ENCODE measurements at places on chromosomes 11 and 22.

DNA sequence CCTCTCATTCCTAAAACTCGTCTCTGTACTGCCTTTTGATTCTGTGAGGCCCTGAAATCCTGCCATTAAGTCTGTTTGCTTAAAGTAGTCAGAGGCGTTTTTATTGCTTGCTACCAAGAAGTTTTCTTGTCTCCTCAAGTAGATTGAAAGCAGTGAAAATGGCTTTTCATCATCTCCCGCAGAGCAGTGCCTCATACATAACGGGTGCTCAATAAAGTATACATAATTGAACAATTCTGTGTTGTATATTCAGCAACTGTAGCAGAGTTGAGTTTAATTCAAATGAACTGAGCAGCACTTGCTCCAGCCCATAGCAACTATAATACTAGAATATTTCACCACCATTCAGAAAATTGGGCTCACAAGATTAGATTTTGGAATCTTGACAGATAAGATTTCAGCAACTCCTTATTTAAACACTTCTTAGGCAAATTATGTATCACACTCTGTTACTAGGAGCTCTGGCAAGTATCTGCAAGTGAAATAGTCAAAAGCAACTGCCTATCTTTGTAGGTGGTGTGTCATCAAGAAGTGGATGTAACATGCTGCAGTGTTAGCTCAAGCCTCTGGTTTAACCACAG is 20.0 kb downstream of the FIBIN start:
- no peak for DNase-seq

GRCh38 chr11:104895634-104896033 is 2.6 kb downstream of the CASP12 start:
- no peak for DNase-seq

- DNase-seq = peak; percentile 65
Measured at GRCh38 chr22:25235547-25236290, 16.3 kb downstream of the CRYBB2 start.

DNA sequence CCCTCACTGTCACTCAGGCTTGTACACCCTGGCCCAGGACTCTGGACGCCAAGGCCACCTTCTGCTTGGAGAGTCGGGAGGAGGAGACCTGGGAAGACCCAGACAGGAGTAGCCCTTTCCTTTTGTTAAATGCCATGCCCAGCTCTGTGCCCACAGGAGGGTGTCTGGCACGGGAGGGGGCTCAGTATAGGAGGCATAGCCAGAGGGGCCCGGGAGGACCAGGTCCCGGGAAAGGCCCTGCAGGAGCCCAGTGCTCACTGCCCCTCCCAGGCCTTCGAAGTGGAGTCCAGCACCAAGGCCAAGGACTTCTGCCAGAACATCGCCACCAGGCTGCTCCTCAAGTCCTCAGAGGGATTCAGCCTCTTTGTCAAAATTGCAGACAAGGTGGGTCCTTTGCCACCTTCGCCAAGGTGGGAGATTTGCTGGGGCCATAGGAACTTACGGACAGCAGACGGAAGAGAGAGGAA is 79.0 kb downstream of the MYO7A start:
- DNase-seq = no peak

GRCh38 chr11:62144641-62145255 is 20.9 kb downstream of the INCENP start:
- DNase-seq = no peak

GRCh38 chr11:60500276-60500910 is 7.8 kb downstream of the MS4A12 start:
- DNase-seq = peak; percentile 58
